ENCODE measurements at places on chromosomes 1 and 21.

DNA sequence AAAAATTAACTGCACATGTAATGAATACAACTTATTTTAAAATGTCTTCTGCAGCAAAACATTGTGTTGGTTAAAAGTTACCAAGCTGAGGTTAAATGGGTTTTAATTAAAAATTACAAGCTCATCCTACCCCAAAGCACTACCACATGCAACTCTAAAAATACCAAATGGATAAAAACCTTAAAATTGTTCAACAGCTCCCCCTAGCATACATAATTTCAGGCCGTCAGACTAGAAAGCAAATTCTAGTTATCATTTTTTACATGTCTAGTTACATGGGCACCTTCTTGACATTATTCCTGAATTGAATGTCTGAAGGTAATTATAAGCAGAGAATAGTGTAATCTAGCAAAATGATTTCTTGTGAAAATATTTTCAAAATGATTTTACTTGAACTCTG is 176.5 kb downstream of the C1orf21 start:
- no peak for DNase-seq

GRCh38 chr21:37758982-37759381 is 157.3 kb downstream of the KCNJ6 start:
- DNase-seq, result peak; percentile 4

GRCh38 chr1:191371626-191372025 is 786.6 kb upstream of the RGS18 start:
- no peak for DNase-seq

GRCh38 chr1:184101141-184101540 is 49.6 kb downstream of the TSEN15 start:
- DNase-seq, result no peak

DNA sequence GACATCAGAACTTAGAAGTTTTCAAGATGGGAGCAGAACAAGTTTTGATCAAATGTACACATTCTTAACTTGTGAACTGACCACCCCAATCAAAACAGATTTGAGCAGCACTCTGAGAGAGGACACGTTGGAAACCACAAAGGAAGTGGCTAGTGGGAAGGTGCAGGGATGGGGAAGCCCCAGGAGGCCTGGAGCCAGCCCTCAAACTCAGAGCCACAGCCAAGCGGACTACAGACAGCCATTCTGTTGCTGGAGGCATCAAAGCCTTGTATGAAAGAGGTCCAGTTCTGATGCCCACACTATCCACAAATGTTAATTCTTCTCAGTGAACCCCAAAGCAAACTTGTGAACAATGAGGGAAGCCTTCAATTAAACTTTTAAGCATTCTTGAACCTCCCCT is 143.6 kb upstream of the RAB4A start:
- DNase-seq, result no peak

DNA sequence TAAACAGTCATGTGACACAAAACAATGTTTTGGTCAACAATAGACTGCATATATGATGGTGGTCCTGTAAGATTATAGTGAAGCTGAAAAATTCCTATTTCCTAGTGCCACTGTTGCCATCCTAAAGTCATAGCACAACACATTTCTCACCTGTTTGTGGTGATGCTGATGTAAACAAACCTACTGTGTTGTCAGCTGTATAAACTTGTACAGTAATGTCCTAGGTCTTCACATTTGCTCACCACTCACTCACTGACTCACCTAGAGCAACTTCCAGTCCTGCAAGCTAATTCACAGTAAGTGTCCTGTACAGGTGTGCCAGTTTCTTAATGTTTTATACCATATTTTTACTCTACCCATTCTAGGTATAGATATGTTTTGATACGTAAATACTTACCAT is 326.1 kb upstream of the USP24 start:
- peak; percentile 55 for DNase-seq

DNA sequence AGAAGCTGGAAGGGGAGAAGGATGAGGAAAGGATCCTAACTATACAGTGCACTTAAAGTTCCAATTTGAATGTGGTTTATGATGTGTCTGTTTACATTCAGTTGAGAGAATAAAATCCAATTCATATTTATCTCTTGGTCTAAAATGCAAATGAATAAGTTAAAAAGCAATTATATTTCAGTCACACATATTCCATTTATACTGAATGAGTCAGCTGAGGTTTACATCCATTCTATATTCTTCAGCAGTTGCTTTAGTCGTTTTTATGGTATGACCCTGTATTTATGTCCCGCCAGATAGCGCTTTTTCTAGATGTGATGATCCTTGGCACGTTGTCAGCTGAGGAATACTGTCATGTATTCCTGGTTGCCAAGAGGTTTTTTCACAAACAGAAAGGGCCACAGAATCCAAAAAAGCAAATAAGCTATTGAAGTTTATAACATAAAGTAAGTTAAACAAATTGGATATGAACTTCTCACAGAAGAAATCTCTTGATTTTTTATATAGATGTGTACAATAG is 866.2 kb downstream of the NCAM2 start:
- DNase-seq, result no peak

DNA sequence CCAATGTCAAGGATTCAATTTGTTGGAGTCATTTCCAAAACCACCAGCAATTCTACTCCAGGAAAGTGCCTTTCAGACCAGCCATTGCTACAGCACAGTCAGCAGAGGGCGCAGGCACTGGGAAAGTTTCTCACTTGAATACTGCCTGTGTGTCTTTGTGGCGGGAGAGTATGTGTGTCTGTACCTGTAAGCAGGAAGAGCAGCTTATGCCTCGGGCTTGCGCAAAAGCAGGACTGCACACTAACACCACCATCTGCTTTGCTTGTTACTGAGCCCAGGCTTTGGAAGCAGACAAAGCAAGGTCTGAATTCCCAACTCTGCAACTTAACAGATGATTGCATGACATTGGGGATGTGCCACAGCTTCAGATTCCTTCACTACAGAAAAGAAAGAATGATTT is 7.0 kb upstream of the CTSE start:
- peak; percentile 79 for DNase-seq

DNA sequence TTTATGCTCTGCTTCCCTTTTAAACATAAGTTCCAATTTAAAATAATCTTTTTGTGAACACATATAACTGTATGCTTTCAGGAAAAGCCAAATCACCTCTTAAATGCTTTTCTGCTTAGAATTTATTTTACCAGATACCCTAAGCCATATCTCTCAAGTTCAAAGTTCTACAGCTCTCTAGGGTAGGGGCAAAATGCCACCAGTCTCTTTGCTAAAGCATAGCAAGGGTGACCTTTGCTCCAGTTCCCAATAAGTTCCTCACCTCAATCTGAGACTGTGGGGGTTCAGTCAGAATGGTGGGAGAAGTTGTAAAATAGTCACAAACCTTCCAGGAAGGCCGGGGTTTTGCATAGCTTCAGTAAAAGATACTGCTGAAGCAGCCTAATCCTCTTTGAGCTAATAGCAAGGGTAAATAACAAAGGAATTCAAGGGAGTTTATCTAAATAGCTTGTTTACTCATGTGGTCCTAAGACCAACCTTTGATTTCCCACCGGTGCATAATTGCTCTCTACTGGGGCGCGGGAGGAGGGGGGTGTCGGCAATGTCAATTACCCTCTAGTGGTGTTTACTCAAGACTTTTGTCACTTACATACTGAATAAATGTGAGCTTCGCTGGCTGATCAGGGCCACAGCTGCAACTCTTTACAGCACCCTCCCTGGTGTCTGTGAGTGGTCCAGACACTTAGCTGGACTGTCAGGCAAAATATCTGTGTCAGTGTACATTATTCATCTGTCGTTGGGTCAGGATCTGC is 1376.2 kb downstream of the NCAM2 start:
- DNase-seq, result no peak

- DNase-seq, result no peak
Observed at GRCh38 chr1:226712742-226713419, 26.2 kb downstream of the ITPKB start.

DNA sequence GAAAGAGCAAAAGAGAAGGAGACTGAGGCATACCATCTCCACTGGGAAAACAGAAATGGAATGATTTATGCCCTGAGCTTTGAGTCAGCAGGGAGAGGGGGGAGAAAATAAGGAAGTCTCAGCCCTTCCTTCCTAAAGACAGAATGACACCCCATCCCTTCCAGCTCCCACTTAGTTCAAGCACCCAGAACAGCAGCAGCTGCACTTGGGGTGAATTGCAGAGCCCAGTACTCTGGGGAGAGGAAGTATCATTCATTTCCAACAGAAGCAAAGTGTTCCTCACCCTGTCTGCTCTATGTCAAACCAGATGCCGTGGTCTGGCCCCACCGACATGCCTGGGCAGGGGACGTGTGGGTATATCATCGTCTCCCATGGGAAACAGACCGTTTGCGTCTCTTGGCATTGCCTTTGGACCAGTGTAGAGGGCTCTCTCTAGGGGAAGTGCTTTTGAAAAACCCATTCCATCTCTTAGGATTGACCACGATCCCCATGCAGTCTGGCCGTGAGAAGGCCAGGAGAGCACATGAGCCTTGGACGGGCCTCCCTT is 1.1 kb upstream of the KCNJ15 start:
- DNase-seq, result no peak

GRCh38 chr1:36751525-36751924 is 268.8 kb upstream of the CSF3R start:
- peak; percentile 48 for DNase-seq

DNA sequence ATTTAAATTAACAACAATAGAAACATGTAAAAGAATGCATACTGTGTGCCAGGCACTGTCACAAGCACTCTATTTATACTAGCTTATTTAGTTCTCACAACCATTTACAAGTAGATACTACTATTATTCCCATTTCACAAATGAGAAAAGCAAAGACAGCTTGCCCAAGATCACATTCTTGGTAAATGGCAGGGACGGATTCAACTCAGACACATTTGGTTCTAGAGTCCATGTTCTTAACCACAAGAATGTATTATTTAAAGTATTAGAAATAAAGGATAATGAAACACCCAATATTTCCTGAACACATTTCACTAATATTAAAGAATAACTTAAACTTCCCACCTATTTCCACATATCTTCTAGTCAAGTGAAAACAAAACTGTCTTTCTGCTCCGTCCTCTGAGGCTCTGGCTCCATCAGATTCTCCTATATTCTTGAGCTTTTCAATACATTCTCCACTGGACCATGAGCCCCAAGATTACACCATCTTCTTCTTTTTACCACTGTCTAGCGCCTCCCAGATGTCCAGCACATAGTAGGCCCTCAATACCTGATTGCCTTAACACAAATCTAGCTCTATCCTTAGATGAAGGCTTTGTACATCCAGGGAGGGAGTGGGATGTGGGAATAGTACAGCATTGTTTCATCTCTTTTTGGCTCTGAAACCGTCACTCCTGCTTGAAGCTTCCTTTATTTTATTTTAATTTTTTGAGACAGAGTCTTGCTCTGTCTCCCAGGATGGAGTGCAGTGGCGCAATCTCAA is 29.3 kb downstream of the SOD1 start:
- no peak for DNase-seq

DNA sequence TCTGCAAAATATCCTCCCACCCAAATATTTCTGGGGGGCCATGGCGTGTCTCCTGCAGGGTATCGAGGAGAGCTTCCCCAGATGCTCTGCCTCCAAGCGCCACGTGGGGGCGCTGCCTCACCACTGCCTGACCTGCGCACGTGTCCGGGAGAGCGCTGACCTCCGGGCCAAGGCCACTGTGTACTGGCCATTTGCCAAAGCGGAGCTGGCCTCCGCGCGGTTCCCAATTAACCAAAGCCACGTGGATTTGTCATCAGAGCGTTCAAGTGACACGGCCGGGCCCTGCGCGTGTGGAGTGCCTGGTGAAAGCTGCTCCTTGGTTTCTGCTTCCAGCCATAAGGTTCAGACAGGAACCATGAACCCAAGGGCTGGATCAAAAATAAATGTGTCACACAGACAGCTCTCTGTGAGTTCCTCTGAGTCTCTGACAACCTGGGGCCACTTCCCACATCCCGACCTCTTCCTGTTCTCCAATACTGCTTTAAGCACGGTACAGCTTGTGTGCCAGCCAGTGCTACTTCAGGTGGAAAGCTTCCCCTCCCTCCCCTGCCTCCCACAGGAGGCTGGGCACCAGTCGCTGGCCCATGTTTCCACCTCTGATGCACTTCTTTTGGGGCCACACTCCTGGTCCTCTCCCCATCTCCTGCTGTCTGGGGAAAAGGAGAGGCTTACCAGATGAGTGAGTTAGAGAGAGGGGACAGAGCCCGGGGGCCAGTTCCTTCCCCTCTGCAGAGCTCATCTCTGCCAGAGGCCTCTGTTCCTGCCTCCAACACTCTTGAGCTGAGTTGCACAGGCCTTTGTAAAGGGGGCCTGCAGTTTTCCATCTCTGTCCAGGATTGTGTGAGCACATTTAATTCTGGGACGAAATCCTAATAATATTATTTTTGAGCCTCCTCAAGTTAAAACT is 26.1 kb downstream of the ZP4 start:
- DNase-seq, result no peak

DNA sequence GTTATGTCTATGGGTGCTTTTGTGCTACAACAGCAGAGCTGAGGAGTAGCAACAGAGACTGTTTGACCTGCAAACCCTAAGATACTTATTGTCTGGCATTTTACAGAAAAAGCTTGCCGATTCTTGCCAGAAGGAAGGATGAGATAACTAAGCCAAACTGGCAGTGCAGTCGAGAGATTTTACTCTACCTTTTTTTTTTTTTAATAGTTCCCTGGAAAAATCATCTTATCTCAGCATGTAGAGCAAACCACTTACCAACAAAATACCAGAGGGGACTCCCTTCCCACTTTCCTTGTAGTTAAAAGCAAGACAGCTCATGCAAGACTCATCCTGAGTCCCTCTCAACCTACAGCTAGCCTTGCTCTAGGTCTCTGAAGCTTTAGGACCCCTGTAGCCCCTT is 132.9 kb downstream of the SYT2 start:
- no peak for DNase-seq

DNA sequence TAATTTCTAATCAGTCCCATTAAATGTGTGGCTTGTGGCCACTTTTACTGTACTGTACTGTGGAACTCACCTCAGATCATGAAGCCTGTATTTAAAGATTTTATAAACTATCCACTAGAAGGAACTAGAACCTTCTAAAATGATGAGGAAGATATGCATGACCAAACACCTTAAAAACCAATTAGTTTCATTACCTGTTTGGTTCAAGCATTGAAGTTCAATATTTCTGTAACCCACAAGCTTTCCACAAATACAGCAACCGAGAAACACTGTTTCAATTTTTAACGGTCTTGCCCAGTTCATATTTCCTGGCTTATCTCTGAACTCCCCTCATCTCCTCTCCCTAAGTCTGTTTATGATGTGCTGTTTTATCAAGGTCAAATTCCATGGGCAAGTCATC is 264.3 kb upstream of the PLD5 start:
- DNase-seq, result no peak

DNA sequence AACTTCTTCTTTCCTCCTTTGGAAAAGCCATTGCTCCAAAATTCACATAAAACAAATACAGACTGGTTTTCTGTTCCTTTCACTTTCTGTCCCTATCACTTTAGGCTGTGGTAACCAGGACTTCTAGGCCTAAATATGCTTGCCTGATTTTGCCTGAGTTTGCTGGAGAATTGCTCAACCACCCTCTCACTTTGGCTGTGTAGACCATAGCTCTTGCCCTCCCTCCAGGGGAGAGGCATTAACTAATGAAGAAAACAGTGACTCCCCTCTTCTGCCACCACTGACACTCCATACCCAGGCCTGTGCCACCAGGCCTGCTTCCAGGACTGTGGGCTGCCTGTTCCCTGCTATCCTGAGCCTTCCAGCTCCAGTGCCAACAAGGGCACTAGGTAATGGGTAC is 163.5 kb downstream of the TOMM20 start:
- no peak for DNase-seq

All from PC-9 (cell line).